HTR-8/SVneo (cell line): ENCODE measurements at places on chromosomes 7 and 10.

GRCh38 chr10:113153493-113154102 is 203.6 kb downstream of the TCF7L2 start:
- no peak for DNase-seq

- DNase-seq, result no peak
Observed at GRCh38 chr10:80252296-80252887, 37.1 kb downstream of the MAT1A start.

DNA sequence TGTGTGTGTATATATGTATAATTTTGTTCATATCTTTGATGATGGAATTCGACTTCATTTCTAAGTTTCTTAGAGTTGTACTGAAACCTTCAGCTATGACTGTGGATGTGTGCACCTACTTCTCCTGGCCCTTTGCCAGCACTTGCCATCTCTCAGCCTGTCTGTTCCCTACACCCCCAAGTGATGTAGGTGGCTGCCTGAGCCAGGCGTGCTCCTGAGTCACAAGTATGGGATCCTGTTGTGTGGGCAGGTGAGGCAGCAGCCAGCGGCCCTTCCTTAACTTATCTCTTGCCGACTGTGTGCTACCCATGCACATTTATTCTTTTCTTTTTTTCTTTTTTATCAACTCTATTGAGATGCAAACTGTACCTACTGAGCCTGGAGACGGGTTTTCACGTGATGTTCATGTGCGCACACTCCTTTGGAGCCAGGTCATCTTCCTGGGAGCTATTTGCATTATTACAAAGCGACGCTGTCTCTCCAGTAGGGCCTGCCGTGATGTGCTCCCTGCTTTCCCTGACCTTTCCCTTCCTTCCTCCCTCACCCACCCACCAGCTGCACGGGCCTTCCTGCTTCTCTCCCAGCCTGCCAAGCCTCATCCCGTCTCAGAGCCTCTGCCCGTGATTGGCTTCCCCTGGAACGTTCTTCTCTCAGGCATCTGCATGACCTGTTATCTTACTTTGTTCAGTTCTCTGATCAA is 31.3 kb upstream of the GALNT11 start:
- DNase-seq, result no peak

DNA sequence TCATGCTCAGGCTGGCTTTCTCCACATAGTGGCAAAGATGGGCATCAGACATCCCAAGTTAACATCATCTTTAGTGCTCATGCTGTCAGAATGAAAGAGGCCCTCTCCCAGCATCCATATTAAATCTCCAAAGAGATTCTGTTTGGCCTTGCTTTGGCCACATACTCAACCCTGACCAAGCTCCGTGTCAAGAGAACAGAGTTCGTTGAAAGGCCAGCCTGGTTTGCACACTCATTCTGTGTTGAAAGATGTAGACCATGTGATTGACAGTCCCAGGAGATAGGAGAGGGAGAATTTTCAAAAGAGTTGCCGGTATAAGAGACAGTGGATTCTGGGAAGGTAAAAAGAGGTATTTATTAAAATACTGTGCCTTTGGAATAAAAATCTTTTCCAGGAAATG is 19.7 kb downstream of the MET start:
- no peak for DNase-seq

DNA sequence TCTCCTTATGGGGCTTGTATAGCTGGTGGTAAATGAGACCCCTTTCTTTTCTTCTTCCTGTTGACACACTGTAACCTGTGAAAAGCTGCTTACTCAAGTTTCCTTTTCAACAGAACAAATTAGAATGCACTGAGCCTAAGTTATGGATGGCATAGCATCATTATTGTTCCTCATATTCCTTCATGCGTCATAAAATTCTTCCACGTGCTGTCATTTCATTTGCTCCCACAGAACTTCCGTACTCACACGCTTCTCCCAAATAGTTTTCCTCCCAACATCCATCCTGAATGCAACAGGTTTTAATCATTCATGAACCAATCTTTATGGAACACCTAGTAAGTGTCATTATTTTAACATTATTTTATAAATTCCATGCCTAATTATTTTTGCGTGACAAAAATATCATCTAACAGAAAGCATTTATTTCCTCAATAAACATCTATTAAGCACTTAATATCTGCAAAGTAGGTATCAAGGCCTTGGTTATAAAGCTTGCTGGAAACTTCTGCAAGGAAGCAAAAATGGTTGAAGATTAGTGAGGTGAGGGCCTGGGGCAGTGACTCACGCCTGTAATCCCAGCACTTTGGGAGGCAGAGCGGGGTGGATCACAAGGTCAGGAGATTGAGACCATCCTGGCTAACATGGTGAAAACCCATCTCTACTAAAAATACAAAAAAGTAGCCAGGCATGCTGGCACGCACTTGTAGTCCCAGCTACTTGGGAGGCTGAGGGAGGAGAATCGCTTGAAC is 18.9 kb upstream of the SEPTIN7 start:
- no peak for DNase-seq

DNA sequence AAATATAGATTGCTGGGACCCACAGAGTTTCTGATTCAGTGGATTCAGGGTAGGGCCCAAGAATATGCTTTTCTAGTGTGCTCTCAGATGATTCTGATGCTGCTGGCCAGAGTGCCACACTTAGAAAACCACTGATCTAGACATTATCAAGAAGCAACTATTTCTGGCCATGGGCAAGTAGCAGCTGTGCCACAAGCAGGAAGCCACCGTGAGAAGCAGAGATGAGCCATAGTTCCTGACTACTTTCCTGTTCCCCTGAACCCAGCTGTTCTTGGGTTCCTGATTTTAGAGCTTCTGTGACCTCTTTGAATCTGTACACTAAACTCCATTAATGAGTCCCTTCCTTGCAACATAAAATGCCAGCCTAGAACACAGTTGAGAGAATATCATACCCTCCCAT is 38.1 kb upstream of the PIK3AP1 start:
- DNase-seq, result no peak

GRCh38 chr7:123751821-123752220 is 3.0 kb upstream of the WASL start:
- no peak for DNase-seq

GRCh38 chr10:83666762-83667161 is 472.5 kb upstream of the GHITM start:
- no peak for DNase-seq
